ENCODE measurements at places on chromosomes 4 and X.

GRCh38 chr4:139453041-139453370 lies 915 bp upstream of the RAB33B start:
- DNase-seq: peak; percentile 58

- DNase-seq: no peak
Measured at GRCh38 chr4:186067757-186068385, 1.1 kb upstream of the TLR3 start.

DNA sequence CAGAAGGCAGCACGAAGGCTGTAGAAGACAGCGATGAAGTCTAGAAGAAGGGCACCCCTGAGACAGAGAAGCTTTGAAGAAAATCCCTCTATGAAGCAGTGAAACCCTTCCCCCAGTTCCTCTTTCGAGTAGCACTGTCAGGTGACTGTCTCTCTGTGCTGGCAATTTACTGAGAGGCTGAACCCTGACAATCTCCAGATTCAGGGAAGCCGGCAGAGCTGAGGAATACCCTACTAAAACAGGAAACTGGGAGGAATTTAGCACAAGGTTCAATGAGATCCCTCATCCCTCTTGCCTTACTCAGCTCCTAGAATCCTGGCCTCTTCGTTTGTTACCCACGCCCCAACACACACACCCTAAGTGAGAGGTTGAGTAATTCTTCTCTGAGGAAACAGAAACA lies 239.7 kb upstream of the NOCT start:
- DNase-seq: no peak

- DNase-seq: no peak
Measured at GRCh38 chrX:141341341-141341740, 99.0 kb upstream of the SPANXC start.

GRCh38 chrX:72495046-72495445 lies 77.6 kb downstream of the HDAC8 start:
- no peak for DNase-seq

- no peak for DNase-seq
Measured at GRCh38 chr4:98518559-98519267, 139.7 kb downstream of the TSPAN5 start.

DNA sequence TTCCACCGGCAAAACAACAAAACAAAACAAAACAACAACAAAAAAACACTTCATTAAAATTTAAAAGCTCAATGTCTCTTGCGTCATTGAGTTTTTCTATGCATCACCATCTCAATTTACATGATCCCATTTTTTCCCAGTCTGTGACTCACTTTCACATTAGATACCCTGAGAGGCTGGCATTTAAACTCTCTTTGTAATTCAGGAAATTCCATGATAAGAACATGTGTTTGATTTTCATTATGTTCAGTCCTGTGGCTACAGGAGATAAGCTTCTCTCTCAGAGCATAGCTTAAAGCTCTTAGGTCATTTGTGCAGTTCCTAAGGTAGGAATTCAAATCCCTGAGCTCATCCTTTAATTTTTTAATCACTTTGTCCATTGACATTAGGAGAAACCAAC lies 104.6 kb downstream of the NBDY start:
- no peak for DNase-seq

GRCh38 chrX:150831863-150832262 lies 66.6 kb downstream of the CD99L2 start:
- DNase-seq: no peak

Measured in activated T-cell treated with anti-CD3 and anti-CD28 coated beads, Interleukin-2, amount 50 U/mL, for 4 hours (primary cell).